ENCODE measurements at places on chromosomes 5 and 9.

- DNase-seq: no peak
Measured at GRCh38 chr5:133990396-133990795, 14.4 kb downstream of the VDAC1 start.

GRCh38 chr9:109742776-109743348 is 37.1 kb upstream of the PALM2AKAP2 start:
- no peak for DNase-seq

GRCh38 chr9:129612123-129612522 is 8.8 kb downstream of the C9orf50 start:
- no peak for DNase-seq

DNA sequence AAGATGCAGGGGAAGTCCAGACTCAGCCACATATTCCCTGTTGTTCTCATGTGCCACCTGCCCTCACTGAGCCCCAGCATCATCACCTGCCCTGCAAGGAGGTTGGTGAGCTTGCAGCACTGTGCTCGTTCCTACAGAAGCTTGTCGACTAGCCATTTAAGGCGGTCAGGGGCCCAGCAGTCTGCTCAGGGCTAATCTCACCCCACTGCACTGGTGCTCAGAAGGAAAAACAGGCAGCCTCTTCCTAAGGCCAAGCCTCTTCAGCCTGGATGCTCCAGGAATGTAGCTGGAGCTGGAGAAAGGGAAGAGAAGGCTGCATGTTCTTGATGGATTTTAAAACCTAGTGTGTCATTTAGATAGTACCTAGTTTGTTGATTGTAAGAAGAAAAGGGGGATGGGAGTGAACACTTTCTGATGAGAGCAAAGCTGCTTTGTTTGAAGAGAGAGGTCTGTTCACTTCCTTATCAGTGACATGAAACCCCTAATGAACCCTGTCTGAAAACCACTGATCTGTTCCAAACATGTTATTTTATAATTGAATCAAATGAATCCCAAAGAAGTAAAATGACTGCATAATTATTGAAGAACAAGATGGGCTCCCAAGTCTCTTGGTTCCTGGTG is 10.6 kb upstream of the ASPN start:
- no peak for DNase-seq

- no peak for DNase-seq
Measured at GRCh38 chr5:146188358-146188757, 5.9 kb upstream of the LARS1 start.

DNA sequence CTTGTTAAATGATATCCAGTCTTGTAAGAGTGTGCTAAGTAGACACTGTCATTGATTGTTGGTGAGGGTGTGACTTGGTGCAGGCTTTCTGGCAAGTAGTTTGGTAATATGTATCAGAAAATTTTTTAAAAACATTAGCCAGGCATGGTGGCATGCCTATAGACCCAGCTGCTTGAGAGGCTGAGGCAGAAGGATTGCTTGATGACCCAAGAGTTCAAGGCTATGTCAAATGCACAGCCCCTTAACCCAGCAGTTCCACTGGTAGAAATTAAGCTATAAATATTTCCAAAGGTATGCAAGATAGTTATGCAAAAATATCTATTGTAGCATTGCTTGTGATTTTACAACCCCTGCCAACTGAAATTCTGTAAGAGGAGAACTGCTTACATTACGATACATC is 24.2 kb downstream of the ZBTB43 start:
- DNase-seq: no peak

- no peak for DNase-seq
Measured at GRCh38 chr5:74099538-74100267, 473.7 kb downstream of the ARHGEF28 start.

DNA sequence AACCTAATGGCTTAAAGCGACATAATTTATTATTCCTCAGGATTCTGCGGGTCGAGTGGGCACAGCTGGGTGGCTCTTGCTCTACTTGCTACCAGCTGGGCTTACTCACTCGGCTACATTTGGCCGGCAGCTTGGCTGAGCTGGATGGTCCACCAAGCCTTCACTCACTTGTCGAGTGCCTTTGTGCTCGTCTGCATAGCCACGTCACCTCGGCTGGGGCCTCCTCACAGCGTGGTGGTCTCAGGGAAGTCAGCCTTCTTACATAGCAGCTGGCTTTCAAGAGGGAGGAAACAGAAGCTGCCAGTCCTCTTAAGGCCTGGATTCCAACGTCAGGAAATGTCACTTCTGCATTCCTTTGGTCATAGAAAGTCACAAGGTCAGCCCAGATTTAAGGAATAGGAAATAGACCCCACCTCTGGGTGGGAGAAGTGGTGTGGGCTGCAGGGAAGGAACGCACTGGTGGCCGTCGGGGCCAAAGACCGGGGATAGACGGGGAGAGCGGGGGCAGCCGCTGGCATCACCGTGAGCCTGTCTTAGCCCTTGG is 75.1 kb upstream of the RUFY1 start:
- DNase-seq: no peak

- no peak for DNase-seq
Measured at GRCh38 chr9:7342736-7343135, 456.8 kb downstream of the DMAC1 start.

GRCh38 chr5:179259731-179260323 is 85.4 kb downstream of the ADAMTS2 start:
- DNase-seq: no peak

- no peak for DNase-seq
Measured at GRCh38 chr5:122009436-122009835, 47.7 kb downstream of the SRFBP1 start.

DNA sequence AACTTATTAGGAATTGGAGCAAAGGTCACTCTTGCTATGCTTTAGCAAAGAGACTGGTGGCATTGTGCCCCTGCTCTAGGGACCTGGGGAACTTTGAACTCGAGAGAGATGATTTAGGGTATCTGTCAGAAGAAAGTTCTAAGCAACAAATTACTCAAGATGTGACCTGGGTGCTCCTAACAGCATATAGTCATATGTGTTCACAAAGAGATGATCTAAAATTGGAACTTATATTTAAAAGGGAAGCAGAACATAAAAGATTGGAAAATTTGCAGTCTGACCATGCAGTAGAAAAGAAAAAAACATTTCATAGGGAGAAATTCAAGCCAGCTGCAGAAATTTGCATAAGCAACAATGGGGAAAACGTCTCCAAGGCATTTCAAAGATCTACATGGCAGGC is 68.3 kb downstream of the SEMA5A start:
- no peak for DNase-seq

- no peak for DNase-seq
Measured at GRCh38 chr5:158212917-158213316, 354.0 kb upstream of the CLINT1 start.

GRCh38 chr5:113162208-113162607 is 185.6 kb downstream of the DCP2 start:
- no peak for DNase-seq

DNA sequence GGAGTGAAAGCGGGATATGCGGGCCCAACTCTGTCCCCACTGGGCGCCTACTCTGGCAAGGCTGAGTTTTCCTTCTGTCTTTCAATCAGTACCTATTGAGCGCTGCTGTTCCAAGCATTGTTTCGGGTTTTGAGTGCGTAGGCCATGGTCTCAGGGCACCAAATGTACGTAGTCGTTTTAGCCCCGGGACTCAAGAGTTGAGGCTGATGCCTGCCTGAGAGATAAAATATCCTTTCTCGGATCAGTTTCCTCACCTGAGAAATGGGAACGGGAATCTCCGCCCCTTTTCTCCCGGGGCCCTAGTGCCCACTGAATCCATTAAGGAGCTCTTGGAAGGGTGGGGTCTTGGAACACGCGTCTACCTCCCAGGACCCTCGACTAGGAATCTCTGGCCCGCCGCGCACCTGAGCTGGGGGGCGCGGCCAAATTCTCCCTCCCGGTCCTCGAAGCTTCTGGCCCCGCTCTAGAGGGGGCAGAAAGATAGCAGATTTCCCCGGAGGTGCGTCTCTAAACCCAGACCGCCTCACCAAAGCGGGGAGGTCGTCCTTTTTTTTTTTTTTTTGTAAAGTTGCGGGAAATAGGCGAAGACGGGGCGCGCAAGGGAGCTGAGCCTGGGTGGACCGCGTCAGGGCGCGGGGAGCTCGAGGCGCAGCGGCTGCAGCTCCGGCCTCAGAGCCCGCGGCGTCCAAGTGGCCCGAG is 494 bp upstream of the CXXC5 start:
- DNase-seq: no peak

DNA sequence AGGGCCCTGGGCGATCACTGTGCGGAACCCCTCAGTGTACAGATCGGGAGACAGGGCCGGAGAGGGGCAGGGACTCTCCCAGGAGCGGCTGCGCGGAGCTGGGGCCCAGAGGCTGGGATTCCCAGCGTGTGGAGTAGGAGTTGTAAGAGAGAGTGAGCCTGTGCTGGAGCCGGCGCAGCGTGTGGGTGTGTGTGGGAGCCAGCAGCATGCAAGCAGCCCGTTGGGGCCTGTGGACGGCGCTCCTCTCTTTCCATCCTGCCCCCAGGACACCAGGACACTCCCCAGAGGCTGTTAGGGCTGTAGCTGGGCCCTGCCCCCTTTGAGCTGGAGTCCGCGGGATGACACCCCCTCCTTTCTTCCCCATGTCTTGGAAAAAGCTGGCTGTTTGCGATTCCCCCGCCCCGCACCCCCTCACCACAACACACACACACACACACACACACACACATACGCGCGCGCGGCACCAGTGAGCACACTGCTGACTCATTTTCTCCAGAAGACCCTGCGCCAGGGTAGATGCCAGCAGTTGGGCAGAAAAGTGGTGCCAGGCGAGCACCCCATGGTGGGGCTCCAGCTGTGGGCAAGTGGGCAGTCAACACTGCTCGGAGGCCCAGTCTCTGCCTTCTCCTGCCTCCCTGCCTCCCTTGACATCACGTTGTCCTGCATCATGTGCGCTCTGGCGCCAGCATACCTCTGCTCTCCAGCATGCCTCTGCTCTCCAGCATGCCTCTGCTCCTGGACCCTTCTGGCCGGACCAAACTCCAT is 1.5 kb downstream of the COL27A1 start:
- no peak for DNase-seq

- DNase-seq: no peak
Measured at GRCh38 chr5:1052641-1053390, 44.2 kb downstream of the NKD2 start.

- no peak for DNase-seq
Measured at GRCh38 chr5:38323645-38324295, 65.4 kb downstream of the EGFLAM start.

- no peak for DNase-seq
Measured at GRCh38 chr5:169126481-169127021, 174.4 kb downstream of the SLIT3 start.

- no peak for DNase-seq
Measured at GRCh38 chr9:133509179-133510083, 15.3 kb downstream of the MYMK start.

GRCh38 chr5:96173366-96173765 is 211.7 kb upstream of the ELL2 start:
- no peak for DNase-seq

- no peak for DNase-seq
Measured at GRCh38 chr9:85054017-85054416, 384.5 kb downstream of the NTRK2 start.

DNA sequence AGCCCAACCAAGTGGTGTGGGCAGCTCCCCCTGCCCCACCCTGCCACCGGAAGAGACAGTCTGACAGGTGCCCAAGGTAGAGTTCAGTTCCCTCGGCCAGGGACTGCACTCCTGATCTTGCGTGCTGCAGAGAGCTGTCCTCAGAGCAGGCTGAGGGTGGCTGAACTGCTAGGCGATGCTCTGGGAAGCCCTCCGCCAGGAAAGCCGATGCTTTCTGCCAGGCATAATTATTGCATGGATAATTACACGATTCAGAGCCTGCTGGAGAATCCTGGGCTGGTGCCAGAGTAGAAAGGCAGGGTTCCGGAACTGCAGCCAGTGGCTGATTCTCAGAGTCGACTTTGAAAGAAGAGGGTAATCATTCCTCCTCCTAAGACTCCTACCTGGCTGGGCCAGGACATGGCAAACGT is 19.3 kb downstream of the KCNIP1 start:
- DNase-seq: no peak

- DNase-seq: no peak
Measured at GRCh38 chr9:118961857-118962256, 407.4 kb downstream of the BRINP1 start.

- no peak for DNase-seq
Measured at GRCh38 chr5:132322266-132322665, 28.1 kb downstream of the SLC22A4 start.

GRCh38 chr9:120434532-120434931 is 145.4 kb downstream of the CDK5RAP2 start:
- DNase-seq: no peak

DNA sequence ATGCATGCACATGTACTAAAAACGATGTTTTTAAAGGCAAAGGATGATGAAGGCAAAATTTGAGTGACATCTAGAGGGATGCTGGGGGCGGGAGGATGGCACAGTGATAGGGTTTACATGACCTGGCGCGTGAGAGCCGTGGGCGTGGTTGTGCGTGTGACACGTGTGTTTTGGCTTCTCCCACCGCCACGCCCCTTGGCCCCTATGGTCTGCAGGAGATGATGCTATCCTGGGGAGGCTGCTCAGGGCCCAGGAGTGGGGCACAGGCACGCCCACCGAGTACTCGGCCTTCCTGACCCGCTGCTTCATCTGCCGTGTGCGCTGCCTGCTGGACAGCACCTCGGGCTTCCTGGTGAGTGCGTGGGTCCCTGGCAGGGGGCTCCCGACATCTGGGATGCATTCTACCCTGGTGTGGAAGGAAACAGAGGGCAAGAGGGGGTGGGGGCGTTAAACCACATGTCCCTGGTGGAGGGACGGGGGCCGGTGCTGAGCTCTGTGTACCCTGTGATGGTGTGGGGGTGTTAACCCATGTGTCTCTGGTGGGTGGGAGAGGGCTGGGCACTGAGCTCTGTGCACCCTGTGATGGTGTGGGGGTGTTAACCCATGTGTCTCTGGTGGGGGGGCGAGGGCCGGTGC is 19.2 kb upstream of the EXOC3 start:
- no peak for DNase-seq

DNA sequence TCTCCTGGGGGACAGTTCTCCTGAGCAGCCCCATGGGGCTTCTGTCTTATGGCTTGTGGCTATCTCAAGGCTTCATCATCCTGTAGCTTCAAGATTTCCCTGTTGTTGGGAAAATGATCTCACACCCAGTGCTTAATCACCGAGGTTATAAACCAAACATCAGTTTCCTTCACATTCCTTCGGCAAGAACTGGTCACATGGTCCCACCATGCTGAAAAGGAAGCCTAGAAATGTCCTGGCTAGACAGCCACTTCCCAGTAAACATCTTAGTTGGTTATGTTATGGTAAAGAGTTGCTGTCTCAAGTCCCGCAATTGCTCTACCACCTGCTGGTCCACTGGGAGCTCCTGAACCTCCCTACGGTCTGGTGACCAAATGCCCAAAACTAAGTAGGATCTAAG is 66.0 kb downstream of the RAB3C start:
- no peak for DNase-seq

GRCh38 chr9:136921718-136922117 is 22.8 kb downstream of the FBXW5 start:
- no peak for DNase-seq

GRCh38 chr9:18487611-18488010 is 13.7 kb downstream of the ADAMTSL1 start:
- DNase-seq: no peak

DNA sequence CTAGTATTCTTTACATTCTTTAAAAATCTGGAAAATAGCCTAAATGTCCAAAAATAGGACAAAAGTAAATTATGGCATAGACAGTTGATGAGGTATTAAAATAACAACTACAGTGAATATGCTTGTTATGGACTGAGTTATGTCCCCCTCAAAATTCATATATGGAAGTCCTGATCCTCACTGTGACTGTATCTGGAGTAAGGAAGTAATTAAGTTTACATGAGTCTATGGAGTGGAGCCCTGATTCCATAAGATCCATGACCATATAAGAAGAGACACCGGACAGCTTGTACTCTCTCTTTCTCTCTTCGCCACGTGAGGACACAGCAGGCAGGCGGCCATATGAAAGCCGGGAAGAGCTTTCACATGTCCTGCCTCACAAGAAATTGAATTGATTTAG is 28.6 kb upstream of the C5orf58 start:
- no peak for DNase-seq

- DNase-seq: no peak
Measured at GRCh38 chr9:136083558-136084062, 11.5 kb downstream of the NACC2 start.
